ENCODE measurements at places on chromosomes 16 and 17.

DNA sequence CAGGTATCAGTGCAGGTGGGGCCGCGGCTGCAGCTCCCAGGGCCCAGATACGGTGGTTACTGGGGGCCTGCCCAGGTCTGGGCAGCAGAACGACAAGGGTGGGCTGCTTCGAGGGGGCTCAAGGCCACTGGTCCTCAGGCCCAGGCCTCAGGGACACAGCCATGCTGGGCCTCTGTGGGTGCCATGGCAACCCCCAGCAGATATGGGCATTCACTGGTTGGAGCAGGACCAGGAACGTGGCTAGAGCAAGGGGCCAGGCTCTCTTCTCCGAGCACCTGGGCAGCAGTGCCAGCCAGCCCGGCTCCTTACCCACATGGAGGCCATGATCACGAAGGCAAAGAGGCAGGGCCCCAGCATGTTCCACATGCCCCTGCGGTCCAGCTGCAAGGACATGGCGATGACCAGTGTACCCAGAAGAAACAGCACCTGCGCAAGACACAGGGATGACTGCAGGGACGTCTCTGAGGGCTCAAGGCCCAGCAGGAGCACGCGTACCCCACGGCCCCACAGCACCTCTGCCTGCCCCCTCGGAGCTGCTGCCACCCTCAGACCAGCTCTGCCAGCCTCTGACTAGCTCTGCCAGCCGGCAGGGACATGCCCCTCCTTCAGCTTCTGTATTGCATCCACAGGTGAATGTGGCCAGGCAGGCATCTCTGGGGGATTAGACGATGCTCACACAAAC lies 2.1 kb upstream of the MRPL28 start:
- DNase-seq: no peak

DNA sequence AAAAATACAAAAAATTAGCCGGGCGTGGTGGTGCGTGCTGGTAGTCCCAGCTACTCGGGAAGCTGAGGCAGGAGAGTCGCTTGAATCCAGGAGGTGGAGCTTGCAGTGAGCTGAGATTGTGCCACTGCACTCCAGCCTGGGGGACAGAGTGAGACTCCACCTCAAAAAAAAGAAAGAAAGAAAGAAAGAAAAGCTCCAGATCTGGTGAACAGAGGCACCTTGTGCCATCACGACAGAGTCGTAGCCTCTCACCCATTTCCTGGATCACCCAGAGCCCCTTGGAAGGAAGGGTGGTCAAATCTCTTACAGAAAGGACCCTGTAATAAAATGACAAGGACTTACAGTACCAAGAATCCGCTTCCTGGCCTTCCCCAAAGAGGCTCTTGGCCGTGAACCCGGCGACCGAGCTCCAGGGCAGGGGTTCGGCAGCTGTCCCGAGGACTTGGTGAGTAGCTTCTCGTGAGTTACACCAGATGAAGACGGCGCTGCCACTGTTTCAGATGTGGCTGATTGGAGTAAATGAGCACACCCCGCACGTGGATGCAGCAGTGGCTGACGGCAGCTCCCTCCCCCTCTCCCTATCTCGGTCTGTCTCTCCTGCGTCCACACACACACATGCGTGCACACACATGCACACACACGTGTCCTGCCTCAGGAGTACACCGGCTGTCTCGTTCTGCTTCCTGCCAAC lies 13.5 kb downstream of the LGALS3BP start:
- no peak for DNase-seq

GRCh38 chr17:39385040-39385439 lies 16.4 kb downstream of the FBXL20 start:
- no peak for DNase-seq

DNA sequence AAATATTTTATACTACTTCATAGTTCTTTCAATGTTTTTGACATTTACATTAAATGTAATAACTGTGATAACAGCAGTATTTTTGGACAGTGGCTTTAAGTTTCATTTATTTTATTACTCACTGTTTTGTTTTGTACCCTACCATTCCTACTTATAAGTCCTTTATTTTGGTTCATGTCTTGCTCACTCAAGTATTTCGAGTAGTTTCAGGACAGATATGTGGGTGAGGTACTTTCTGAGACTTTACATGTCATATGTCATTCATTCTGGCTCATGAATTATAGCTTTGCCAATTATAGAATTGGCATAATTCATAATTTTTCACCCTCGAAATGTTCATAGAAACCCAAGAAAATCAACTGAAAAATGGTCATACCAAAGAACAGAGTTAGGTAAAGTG lies 44.4 kb downstream of the PIK3R5 start:
- no peak for DNase-seq

DNA sequence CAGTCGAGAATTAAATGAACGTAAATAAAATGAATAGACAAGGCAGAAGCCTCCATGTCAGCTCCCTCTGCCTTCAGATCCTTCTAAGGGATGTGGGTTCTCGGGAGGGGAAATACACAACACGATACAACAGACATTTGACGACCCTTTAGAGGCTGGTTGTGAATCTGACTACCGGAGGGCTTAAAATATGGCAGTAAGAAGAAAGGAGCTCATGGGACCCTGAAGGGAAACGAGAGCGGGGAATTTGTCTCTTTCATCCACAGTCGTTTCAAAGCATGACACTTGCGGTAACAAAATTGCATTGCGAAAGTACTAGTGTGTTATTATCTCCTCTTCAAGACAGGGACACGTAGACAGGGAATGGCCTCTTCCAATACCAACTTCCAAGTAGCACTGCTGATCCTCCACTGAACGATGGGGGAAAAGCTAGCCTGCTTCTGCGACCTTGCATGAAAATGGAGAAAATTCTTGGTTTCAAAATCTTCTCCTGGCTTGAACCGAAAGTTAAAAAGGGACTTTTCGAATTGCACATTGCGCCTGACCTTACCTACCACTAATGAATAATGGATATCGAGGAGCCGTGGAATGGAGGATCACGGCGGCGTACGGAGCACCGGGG lies 1.2 kb upstream of the TNRC6C start:
- DNase-seq: no peak

DNA sequence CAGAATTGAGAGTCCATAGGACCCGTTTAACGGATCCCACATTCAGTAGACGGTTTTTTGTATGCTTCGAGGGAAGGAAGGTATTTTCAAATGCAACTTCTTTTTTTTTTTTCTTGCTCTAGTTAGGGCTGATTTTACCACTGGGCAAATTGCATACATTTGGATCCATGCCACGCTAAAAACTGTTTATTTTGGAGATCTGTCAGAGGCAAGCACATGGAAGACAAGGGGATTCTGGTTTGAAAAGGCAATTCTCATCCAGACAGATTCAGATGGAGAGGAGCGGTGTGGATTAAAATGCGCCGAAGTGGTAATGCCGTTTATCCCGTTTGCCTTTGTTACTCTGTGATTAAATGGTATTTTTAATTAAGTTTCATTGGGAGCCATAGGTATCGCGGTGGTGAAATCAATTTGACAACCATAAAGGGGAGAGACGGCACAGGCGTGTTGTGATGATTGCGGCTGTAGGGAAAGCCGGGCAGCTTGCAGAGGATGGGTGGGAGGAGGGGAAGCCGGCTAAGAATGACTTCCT lies 170.4 kb downstream of the IRX3 start:
- no peak for DNase-seq

- no peak for DNase-seq
Measured at GRCh38 chr16:68062910-68063393, 22.2 kb upstream of the NFATC3 start.

DNA sequence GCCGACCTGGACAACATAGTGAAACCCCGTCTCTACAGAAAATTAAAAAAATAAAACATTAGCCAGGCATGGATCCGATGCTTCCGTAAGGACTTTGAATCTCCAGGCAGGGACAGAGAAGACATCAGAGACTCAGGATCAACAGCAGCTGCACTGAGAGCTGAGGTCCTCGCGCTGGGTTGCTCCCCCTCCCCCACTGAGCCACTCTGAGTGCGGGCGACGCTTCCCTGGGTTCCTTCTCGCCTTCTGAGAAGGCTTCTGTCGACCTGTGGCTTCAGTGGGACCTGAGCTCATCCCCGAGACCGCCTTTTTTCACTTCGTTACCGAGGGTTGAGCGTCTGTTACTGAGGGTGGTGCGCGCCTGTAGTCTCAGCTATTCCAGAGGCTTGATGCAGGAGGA lies 20.4 kb downstream of the ACTG1 start:
- no peak for DNase-seq

GRCh38 chr16:49744244-49745220 lies 111.4 kb downstream of the ZNF423 start:
- peak; percentile 16 for DNase-seq

- peak; percentile 34 for DNase-seq
Measured at GRCh38 chr17:31067691-31068184, 27.0 kb upstream of the NF1 start.

- no peak for DNase-seq
Measured at GRCh38 chr16:70428178-70428998, 10.5 kb downstream of the ST3GAL2 start.

DNA sequence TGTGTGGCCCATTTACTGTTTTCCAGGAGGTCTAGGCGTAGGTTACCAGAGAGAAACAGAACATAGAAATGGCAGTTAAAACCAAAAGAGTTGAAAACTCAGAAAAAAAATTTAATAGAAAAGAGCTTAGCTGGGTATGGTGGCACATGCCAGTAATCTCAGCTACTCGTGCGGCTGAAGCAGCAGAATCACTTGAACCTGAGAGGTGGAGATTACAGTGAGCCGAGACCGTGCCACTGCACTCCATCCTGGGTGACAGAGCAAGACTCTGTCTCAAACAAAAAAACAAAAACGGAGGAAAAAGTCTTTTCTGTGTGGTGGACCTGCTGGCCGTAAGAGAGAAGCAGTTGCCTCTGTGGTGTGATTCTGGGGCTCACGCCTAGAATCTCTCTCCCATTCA lies 35.8 kb downstream of the MRTFB start:
- no peak for DNase-seq

- DNase-seq: no peak
Measured at GRCh38 chr17:11742886-11743285, 144.6 kb downstream of the DNAH9 start.

DNA sequence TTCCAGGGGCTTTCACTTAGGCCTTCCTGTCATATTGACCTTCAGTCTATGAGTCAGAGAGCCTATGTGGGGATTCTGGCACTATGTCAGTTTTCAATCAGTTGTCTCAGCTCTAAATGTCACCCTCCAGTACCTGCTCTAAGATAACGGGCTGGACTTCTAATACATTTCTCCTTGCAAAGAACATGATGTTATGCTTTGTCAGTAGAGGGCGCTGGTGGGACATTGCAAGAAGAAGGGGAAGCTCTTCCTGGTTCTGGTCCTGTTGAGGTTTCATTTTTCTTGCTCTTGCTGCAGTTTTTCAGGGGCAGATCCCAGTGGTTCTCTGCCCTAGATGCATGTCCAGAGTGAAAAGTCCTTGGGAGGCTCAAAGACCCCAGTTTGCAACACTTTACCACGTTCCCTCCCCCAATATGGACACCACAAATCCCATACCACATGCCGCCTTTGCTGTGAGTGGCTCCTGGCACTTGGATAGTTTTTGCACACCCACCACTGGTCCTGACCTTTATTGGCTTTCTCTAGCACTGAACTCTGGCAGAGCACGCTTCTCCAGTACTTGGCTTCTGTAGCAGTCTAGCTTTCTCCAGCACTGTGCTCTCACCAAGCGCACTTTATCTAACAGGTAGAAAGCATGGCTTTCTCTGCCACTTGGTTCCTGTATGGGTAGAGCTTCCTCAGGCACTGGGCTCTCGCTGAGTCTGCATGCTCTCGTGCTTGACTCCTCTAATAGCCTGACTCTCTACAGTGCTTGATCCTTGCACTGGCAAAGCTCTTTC lies 49.0 kb downstream of the BCL7C start:
- no peak for DNase-seq

GRCh38 chr16:56966093-56966475 lies 4.3 kb downstream of the CETP start:
- DNase-seq: no peak

DNA sequence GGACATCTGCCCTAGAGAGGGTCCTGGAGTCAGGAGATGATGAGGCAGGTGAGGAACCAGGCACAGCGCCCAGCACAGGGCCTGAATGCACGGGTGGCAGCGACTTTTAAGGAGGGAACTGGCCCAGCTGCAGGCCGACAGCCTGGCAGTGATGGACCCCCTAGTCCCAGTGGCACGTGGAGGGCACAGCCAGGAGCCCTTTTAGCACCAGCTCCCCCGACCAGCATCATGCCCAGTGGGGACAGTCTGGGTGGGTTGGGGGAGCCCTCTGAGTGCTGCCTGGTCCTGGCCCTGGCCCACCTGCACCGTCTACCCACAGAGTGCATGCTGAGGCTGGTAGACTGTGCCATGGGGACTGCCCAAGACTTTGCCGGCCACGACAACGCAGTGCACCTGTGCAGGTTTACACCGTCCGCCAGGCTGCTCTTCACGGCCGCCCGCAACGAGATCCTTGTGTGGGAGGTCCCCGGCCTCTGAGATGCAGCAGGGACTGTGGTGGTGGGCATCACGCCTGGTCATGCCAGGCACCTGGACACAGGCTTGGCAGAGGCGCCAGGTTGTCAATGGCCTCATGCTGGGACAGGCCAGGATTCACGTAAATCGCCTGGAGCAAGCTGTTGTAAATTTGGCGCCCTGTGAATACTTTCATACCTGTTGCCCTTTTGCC lies 686 bp upstream of the RHOT2 start:
- no peak for DNase-seq

DNA sequence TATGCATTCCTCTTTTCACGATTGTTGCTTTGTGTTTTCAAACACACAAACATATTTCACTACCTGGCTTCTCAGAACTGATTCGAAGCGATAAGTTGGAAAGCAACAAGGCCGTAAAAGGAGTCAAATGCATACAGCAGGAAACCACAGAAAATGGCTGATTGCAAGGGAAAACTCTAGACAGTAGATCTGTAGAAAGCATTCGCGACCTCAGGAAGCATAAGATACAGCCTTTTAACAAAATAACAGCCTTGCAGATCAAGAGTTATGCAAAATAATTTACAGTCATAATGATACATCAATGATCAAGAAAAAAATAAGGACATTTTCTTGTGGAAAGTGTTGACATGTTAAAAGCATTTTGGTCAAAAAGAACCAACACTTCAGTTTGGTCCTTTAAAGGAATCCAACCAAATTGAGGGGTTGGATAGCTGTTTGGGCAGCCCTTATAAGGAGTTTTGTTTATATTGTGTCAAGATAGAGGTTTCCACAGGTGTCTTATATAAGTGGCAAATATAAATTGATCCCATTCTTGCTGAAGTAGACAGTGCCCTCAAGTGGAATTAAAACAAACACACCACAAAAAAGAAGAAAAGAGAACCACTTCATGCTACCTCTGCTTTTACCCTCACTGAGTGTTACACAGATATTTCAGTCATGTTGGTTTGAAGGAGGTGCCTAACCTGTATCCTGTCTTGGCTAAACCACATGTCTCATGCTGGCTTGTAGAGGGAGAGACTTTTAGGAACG lies 5.5 kb downstream of the CYLD start:
- DNase-seq: no peak

- no peak for DNase-seq
Measured at GRCh38 chr16:58377932-58378331, 14.3 kb upstream of the GINS3 start.
